Ascending aorta (tissue), 2 donors: ENCODE measurements at places on chromosomes 12 and 14. TPM values are rescaled to one million over a fixed set of nuclear protein-coding genes. Genes with fewer than 3 reads are reported as not detected.

Gene G2E3
- 20.5 TPM for total RNA-seq

Gene FOXG1
- not detected for total RNA-seq

Gene RNASE12
- total RNA-seq = not detected

Gene MANSC4
- total RNA-seq = not detected

Gene LIN7A
- 4.6 TPM for total RNA-seq

Gene POTEM
- not detected for total RNA-seq

Gene SOAT2
- total RNA-seq = not detected

Gene IFI27
- 209 TPM for total RNA-seq

Gene ASCL1
- not detected for total RNA-seq

Gene LALBA
- total RNA-seq = not detected

Gene LYZ
- total RNA-seq = 4.5 TPM

Gene GALNT8
- not detected for total RNA-seq

Gene CRACR2A
- 0.53 TPM for total RNA-seq

Gene DHRS2
- total RNA-seq = not detected

Gene PCK2
- total RNA-seq = 26.1 TPM

Gene TMEM229B
- 5.5 TPM for total RNA-seq

Gene KERA
- total RNA-seq = not detected

Gene PDZRN4
- 1.3 TPM for total RNA-seq

Gene GPR162
- 9.4 TPM for total RNA-seq

Gene TCL1B
- total RNA-seq = not detected

Gene TSPAN19
- not detected for total RNA-seq

Gene ASB2
- 58.6 TPM for total RNA-seq

Gene PLA2G1B
- total RNA-seq = not detected

Gene PTGER2
- 1.9 TPM for total RNA-seq

Gene RFLNA
- not detected for total RNA-seq

Gene TAS2R19
- total RNA-seq = not detected

Gene ENDOU
- total RNA-seq = not detected

Gene COL2A1
- not detected for total RNA-seq

Gene TBC1D30
- 53.0 TPM for total RNA-seq

Gene KRT2
- not detected for total RNA-seq

Gene IFNG-AS1
- total RNA-seq = not detected

Gene RIMBP2
- total RNA-seq = not detected

Gene SCN8A
- total RNA-seq = 2.0 TPM

Gene FSCB
- total RNA-seq = not detected

Gene INHBC
- total RNA-seq = not detected

Gene TPH2
- not detected for total RNA-seq

Gene PTHLH
- not detected for total RNA-seq

Gene ING4
- total RNA-seq = 2.6 TPM

Gene MGP
- total RNA-seq = 3,618 TPM

Gene GPR132
- not detected for total RNA-seq
